ENCODE measurements at places on chromosomes 3 and 15.

DNA sequence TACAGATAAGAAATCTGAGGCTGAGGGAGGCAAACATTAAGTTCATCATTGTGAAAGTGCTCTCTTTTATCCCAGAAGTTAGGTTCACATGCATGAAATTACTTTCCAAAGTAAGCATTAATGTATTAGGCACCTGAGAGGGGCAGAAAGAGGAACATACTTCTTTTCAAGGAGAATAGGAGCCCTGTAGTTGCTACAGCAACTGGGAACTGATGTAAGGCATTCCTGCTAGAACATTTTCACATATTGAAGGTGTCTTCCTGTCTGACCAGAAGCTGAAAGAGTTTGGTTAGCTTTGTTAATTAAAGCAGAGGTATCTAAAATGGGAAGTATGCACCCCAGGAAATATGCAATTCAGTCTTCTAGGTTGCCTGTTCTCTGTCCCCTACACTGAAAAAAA lies 65.5 kb upstream of the ZBTB20 start:
- DNase-seq: no peak

DNA sequence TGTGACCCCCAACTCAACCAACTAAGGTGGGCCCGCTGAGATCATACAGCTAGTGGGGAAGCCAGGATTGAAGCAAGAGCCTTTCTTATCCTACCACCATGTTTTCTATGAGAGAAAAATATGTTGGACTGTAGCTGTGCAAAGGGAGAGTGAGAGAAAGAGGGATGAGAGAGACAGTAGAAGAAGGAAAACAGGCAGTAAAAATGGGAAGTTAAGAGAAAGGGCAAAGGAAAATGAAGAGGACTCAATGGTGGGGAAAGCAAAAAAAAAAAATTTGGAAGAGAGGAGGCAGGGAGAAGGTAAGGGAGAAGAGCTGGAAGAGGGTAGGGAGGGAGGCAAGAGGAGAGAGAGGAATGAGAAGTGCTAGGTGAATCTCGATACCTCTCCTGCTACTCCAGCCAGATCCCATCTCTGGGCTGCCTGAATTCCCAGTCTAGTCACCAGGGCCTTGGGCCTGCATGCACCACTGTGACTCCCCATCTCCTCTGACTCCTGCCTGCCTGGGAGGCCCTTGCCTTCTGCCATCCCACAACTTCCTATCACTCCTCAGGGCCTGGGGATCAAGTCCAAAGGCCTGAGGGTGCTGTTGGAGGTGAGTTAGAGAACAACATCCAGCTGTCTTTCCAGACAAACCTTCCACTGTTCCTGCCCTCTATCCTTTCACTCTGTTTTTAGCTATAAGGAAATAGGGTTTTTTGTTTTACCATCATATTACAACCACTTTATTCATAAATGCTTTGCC lies 15.7 kb downstream of the FAM81A start:
- DNase-seq: no peak

DNA sequence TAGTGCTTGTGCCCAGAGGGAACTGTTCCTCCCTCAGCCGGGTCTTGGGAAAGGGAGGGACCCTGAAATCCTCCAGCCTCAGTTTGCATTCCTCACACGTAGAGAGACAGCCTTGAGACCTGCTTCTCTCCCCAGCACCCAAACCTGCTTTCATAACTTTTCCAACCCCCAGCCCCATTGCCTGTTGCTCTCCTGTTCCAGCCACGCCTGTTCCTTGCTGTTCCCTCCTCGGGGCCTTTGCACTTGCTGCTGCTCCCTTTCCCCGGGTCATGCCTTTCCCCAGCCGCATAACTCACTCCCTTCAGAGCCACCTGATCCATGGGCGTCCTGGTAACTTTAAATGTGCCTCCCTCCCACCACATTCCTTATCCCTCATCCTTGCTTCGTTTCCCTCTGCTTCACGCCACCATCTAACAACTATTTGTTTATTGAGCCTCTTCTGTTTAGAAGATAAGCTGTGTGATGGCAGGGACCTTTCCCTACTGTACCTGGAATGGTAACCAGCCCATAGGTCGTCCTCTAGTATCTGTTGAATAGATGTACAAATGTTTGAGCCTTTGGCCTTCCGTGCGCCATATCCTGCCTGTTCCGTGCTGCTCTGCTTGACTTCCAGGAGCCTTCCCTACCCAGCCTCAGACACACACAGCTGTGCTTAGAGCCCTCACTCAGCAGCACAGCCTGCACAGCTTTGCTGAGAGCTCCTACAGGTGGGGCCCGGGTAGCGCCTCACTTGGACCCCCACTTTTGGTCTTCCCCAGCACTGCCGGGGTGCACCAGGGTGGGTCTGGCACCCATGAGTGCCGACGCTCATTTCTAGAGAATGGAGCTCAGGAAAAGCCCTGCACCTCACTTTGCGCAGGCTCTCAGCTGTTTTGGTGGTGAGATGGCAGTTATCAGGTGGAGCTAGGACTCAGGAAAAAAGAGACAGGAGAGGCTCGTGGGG lies 60.2 kb downstream of the SCN5A start:
- no peak for DNase-seq

GRCh38 chr3:197495499-197495898 lies 60.3 kb downstream of the BDH1 start:
- DNase-seq: no peak

All from DMS79 (cell line).